ENCODE measurements at places on chromosomes 3 and 15.
A peak's percentile ranks its signal among the peaks of the same experiment; 100 is the strongest.

- DNase-seq, result no peak
These were observed 677.1 kb upstream of the NR2F2 start for GRCh38 chr15:95653361-95653805.

DNA sequence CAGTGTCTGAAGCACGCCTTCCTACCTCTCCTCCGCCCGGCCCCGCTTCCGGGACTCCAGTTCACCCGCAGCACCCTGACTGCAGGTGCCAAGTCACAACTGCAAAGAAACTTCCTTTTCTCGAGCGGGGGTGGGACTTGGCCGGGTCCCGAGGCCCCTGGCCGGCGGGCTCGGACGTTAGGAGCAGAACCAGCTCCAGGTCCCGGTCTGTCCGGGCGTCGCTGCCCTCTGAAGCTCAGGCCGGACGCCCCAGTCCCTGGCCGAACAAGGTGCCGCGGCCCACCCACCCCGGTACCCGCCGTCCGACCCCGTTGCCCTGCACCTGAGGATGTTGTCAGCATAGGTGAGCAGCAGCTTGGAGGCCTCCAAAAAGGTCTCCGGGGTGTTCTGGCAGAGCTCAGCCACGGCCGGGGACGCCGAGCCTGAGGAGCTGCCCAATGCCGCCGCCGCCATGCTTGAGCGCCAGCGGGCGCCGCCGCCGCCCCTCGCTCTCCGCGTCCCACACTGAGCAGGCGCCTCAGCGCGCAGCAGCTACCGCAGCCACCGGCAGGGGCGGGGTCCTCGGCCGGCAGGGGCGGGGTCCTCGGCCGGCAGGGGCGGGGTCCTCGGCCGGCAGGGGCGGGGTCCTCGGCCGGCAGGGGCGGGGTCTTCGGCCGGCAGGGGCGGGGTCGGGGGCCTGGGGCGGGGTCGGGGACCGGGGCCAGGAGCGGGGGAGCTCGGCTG lies at the start of gene NGLY1:
TSS of gene NGLY1 (minus strand) at position 506 of the 723 bp plus-strand sequence. CDS start at position 453, 53 bp downstream.
- DNase-seq, result peak; percentile 84

GRCh38 chr3:184284696-184285095 lies 8.9 kb downstream of the ECE2 start:
- peak; percentile 22 for DNase-seq

GRCh38 chr15:75925440-75925839 lies 21.8 kb downstream of the FBXO22 start:
- DNase-seq, result no peak

GRCh38 chr3:33758864-33759263 lies 39.6 kb upstream of the PDCD6IP start:
- DNase-seq, result no peak

- no peak for DNase-seq
These were observed 12.4 kb downstream of the CACNA2D2 start for GRCh38 chr3:50491023-50491422.

- no peak for DNase-seq
These were observed 635.1 kb upstream of the AGTR1 start for GRCh38 chr3:148062590-148062989.

DNA sequence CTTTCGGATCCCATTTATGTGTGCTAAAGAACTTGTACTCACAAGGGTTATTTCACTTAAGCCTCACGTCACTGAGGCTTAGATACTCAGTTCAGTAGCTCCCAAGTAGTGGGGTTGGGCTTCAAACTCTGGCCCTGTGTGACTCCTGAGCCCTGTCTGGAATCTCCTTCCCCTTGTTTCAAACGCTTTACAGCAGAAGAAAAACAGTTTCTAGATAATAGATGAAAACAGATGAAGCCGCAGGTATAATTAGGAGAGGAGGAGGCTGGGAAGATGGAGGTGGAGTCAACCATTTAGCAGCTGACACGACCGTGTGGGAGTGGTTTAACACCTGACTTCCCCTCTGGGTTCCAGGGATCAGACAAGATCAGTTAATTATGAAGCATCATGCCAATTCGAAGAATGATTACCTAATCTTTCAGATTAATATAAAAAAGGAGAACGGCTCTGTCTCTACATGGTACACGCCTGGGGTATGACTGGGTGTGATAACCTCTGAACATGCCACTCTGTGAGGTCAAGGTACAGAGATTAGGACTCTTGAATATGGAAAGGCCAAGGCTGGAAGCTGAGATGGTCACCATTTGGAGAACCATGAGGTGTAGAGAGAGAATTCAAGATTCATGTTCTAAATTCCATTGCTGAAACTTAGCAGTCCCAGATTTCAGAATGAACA lies 31.1 kb downstream of the TPM1 start:
- DNase-seq, result no peak

DNA sequence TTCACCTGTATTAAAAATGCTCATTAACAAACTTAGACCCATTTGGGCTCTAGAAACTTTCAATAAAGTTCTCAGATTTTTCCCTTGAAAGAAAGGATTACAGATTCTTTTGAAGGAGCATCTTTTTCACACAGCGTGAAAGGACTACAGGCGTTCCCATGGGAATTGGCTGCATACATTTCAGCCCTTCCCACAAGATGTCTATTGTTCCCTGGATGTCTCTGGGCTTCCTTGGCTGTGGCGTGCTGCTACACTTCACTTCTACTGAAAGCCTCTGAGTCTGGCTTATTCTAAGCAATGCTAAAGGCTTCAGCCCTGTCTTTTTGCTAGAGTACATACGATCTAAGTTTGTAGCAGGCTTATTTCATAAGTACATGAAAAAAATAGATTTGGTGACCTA lies 1.4 kb downstream of the VEPH1 start:
- no peak for DNase-seq

GRCh38 chr3:126620738-126621137 lies 34.2 kb downstream of the TXNRD3 start:
- no peak for DNase-seq

GRCh38 chr3:66439666-66440344 lies 61.0 kb downstream of the LRIG1 start:
- no peak for DNase-seq

DNA sequence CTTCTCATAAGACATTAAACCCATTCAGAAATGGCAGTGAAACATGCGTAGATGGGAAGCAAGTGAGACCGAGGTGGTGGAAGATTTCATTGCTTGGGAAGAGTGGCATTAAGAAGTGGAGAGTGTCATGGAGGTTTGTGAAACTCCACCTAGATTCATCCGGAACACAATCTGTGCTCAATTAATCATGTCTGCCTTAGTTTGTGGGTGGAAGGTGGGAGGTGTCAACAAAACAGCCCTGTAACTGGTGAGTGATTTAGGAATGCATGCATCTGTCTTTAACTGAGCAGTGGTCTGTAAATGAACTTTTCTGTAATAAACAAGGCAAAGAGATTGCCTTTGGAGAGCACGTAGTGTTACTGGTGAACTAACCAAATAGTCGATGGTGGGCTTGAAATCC lies 113.7 kb downstream of the WNT5A start:
- no peak for DNase-seq

GRCh38 chr15:89760303-89761008 lies 9.4 kb upstream of the MESP1 start:
- DNase-seq, result peak; percentile 56

GRCh38 chr3:67325231-67325630 lies 327.1 kb downstream of the KBTBD8 start:
- DNase-seq, result no peak

GRCh38 chr3:49616061-49616460 lies 58.1 kb upstream of the APEH start:
- DNase-seq, result no peak

- no peak for DNase-seq
These were observed 20.6 kb downstream of the FAN1 start for GRCh38 chr15:30924353-30924752.

DNA sequence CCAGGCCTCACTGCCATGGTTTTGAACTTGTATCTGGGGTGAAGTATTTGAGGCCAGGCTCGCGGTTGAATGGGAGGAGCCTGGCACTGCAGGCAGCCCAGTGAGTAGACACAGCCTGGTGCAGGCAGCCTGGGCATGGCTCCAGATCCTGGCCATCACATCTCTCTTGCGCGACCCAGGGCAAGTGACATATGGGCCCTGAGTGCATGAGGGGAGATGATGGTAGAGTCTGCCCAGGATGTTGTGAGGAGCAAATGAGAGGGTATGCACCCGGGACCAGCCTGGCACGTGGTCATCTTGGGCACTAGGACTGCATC lies 103.5 kb downstream of the TBC1D2B start:
- DNase-seq, result no peak

DNA sequence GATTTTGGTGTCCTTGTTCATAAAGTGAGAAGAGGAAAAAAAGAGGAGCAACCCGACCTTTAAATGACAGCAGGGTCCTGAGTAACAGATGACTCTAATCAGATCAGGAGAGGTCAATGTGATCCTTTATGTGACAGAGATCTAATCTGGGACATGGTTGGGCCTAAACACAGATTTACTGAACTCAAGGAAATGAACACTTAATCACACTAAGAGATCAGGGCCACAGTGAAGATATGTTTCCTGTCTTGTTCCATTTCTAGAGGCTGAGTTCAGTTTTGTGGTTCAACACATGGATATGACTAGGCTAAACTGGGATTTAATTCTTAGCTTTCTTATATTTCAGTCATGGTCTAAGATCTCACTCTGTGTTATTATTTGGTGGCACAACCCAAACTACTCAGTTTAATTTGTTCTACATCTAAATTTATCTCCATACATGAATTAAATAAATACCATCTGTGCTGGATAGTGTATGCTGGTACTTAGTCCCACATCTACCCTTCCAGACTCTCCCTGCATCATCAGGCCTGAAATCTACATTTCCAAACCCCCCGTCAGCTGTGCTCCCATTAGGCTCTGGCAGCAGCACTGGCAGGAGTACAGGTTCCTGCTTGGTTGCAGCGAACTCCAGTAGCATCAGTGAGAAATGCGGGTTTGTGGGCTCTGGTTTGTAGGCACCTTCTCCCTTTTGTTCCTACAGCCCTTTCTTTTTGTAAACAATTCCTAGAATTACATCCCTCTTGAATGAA lies 22.6 kb downstream of the SFMBT1 start:
- no peak for DNase-seq

GRCh38 chr3:188486126-188486525 lies 332.2 kb downstream of the LPP start:
- no peak for DNase-seq

- no peak for DNase-seq
These were observed 184.9 kb downstream of the SOX2 start for GRCh38 chr3:181896605-181897004.

GRCh38 chr3:143822374-143822773 lies 25.9 kb downstream of the SLC9A9 start:
- no peak for DNase-seq

GRCh38 chr3:11059090-11059798 lies 66.7 kb downstream of the SLC6A1 start:
- DNase-seq, result no peak

DNA sequence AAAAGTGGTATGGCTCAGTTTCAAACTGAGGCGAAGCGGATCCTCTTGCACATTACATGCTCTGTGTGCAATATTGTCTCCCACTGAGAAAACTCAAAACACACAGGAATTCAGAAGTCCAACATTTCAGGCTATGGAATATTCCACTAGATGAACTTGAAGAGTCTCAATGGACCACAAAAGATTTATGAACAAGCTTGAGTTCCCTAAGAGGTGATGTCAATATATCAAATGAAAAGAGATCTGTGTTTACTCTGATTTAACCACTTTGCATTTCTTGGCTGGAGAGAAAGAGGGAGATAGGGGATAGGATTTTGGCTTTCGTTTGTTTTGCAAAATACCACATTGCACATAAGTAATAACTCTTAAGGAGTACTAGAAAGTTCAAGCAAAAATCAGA lies 20.3 kb downstream of the PDZRN3 start:
- DNase-seq, result no peak

- no peak for DNase-seq
These were observed 171.0 kb upstream of the RARB start for GRCh38 chr3:25257026-25257425.

- no peak for DNase-seq
These were observed 5.8 kb upstream of the TM4SF4 start for GRCh38 chr3:149468504-149469212.

DNA sequence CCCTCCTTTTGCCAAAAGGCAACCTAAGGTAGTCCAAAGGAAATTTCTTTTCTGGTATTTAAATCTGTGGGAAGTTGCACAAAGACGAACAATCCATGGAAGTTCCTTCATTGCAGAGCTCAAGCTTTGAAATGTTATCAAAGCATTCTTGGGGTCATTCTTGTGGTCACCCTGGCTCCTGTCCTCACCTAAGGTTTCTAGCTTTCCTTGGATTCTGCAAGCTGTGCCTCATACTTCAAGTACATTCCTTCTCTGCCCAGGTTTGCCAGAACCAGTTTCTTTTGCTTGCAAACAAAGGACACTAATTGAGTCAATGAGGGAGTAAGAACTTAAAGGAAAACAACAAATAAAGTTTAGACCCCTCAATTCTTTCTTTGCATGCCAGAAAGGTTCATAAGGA lies 329.8 kb upstream of the PDZRN3 start:
- DNase-seq, result no peak

- no peak for DNase-seq
These were observed 29.6 kb upstream of the RPL32 start for GRCh38 chr3:12870942-12871341.

GRCh38 chr3:58332575-58333188 lies at the start of gene PXK:
Gene PXK (plus strand): TSS chr3:58332892. CDS start chr3:58332989, 97 bp downstream.
- peak; percentile 72 for DNase-seq

DNA sequence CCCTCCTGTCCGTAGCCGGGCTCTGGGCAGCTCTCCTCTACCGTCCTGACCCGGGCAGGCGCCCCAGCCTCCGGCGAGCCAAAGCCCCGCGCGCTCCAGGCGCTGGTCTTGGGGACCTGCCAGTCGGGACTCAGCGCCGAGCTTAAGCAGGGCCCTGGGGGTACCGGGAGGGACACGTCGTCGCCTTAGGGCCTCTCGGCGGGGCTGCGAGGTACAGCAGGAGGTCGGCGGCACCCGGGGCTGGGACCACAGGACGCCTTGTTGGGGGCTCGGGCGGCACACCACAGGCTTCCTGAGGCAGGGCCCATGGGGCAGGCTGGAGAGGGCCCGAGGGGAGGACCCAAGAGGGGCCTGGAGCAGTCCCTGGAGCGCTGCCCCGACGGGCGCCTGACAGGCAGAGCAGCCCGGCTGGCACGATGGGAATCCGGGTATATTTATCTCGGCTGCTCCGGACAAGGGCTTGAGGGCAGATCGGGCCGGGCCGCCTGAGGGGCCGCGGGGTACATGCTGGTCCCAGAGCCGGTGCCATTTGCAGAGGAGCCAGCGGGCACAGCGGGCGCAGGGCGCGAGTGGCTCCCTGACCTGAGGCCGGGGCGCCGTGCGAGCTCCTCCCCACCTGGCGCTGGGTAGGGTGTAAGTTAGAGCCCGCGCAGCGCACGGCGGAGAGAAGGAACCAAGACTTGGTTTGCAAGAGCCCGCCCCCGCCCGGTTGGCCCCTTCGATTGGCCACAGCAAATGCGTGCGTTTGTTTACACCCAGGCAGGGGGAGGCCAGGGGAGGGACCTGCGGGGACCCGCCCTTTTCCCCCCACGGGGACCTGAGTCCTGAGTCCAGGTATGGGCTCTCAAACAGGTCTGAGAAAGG lies 574 bp downstream of the SLC38A3 start:
- DNase-seq, result peak; percentile 17

DNA sequence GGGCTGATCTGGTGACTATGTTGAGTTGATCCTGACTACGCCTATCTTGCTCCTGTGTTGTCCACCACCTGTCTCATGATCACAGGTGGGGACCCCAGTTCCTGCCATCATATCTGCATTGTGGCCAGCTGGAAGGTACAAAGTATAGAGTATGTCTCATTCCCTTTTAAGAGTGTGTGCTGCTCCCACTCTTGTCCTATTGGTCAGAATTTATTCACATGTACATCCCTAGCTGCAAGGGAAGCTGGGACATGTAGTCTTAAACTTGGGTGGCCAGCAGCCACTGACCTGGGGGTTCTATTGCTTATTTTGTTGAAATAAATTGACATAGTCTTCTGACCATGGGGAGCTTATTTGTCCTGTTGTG lies 373.1 kb downstream of the PTPRG start:
- no peak for DNase-seq

- no peak for DNase-seq
These were observed 26.1 kb downstream of the BHLHE40 start for GRCh38 chr3:5005367-5005766.

All from activated CD4-positive, alpha-beta T cell treated with anti-CD3 and anti-CD28 coated beads for 4 hours (primary cell).